NB4 (cell line): ENCODE measurements at places on chromosomes 2 and 18.

GRCh38 chr2:105328281-105329196 is 996 bp downstream of the TGFBRAP1 start:
- peak; percentile 52 for DNase-seq

GRCh38 chr2:120749506-120750431 is 14.1 kb downstream of the GLI2 start:
- DNase-seq, result peak; percentile 27

DNA sequence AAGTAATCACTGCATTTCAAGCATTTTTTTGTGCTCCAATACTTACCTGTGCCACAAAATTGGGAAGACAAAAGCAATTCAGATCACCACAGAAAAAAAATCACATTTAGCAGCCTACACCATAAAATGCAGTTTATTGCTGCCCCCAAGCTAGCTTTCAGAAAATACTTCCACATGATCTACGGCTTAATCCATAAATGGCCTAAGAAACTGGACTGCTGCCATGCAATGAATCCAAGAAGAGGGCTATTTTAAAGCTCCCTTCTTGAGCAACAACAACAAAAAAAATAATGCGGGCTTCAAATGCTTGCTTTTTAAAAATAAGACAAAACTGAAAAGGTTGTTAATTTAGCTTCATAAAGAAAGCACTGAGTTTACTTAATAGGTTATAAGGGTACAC is 272.3 kb downstream of the RAD51AP2 start:
- DNase-seq, result no peak

- DNase-seq, result no peak
These were observed 47.3 kb downstream of the RFTN2 start for GRCh38 chr2:197628043-197628500.
